ENCODE measurements at places on chromosomes 12 and 14. TPM values are rescaled to one million over a fixed set of nuclear protein-coding genes. Genes with fewer than 3 reads are reported as not detected.
A peak's percentile ranks its signal among the peaks of the same experiment; 100 is the strongest.

- no peak for DNase-seq
Measured at GRCh38 chr14:57962325-57963035, 96.6 kb upstream of the SLC35F4 start.

DNA sequence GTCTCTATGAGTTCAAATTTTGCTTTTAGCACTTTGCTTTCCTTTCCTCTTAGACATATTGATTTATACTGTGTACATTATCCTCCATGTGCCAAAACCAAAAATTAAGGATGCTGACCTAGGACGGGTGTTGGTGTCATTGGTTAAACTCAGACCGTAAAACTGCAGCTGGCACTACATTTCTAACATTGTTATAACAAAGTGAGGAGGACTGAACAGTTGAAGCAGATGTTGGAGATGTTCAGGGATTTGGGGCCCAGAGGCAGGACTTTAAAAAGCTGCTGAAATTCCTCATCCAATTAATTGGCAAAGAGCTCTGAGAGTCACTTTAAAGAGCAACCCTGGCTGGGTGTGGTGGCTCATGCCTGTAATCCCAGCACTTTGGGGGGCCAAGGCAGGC lies 72.4 kb downstream of the TMTC1 start:
- DNase-seq, result no peak

DNA sequence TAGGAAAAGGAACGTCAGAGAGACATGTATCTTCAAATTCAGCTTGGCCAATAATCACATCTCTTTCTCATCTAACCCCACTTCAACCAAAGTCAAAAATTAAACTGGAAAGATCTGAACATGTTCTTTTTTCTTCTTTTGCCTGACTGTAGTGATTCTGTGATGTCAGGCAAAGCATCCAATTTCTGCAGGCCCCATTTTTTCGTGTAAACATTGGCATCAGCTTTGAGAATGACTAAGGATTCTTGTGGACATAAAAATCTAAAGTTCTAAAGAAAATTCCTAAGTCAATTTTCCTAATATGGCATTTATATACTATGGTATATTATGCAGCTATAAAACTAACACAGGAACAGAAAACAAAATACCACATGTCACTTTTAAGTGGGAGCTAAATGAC lies 89.1 kb downstream of the STXBP6 start:
- DNase-seq, result no peak

GRCh38 chr12:131828671-131829355 lies 620 bp downstream of the MMP17 start:
- no peak for DNase-seq

DNA sequence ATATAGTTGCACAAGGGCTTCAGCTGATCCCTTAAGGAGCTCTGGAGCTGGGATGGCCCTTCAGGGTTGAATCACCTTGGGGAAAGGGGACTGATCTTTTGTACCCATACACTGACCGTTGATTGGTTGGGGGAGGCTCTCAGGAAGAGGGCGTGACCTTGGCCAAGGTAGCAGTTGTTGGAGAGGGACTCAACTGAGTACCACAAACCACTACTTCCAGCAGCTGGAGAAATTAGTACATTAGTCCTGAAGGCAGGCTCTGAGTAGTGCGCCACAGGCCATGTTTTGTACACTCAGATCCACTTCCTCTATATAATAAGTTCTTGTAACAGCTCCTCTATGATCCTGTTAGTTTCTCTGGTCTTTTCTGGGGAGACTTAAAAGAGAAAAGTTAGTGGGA lies 317.6 kb downstream of the CCDC91 start:
- DNase-seq, result no peak

GRCh38 chr14:100433428-100433814 lies 110.3 kb downstream of the SLC25A47 start:
- no peak for DNase-seq

DNA sequence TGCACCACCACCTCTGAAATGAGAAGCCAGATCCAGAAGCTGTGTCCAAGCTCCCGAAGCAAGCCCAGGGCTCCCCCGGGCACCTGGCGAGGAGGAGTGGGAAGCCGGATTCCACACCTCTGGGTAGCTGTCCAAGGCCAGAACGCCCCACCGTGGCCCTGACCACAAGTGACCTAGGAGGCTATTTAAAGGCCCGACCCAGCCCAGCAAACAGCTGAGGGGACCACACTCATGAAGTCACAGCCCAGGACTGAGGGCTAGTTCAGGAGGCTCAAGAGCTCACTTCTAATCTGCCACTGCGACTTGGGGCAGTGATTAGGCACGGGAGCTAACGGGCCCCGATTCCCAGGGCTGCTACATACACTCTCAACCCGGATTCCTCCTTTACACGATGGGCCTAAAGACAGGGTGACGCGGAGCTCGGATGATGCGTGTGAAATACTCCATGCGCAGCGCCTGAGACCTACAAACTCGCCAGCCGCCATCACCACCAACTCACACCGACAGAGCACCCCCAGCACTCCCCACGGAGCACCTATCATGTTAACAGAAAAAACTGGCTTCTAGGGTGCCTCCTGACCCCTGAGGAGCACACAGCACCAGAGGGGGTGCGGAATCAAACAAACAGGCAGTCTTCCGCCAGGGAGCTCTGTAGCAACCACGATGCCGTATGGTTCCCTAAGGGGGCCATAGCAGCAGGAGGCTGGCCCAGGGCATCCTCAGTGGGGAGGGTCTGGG lies 84.0 kb upstream of the GPR68 start:
- no peak for DNase-seq

DNA sequence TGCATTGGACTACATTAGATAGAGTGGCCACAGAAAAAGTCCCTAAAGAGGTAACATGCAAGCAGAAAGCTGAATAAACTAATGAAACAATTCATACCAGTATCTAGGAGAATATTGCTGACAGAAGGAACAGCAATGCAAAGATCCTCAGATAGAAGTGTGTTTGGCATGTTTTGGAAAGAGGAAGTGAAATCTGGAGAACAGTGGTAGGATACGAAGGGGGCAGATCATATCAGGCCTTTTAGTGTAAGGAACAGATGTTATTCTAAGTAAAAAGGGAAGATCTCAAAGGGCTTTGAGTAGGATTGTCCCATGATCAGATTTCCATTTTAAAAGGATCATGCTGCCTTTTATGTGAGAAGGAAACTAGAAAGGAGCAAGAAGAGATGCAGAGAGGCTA lies 342.9 kb downstream of the PAWR start:
- no peak for DNase-seq

- no peak for DNase-seq
Measured at GRCh38 chr14:50804181-50804721, 26.7 kb downstream of the NIN start.

GRCh38 chr12:72295101-72295500 lies 22.9 kb downstream of the TRHDE start:
- DNase-seq, result no peak

- no peak for DNase-seq
Measured at GRCh38 chr12:128798571-128799341, 25.0 kb downstream of the SLC15A4 start.

- no peak for DNase-seq
Measured at GRCh38 chr12:92866418-92866817, 62.7 kb downstream of the EEA1 start.

GRCh38 chr14:77033622-77034589 lies 5.4 kb upstream of the IRF2BPL start:
- DNase-seq, result peak; percentile 31

GRCh38 chr12:67039995-67040860 lies 228.9 kb upstream of the CAND1 start:
- no peak for DNase-seq

GRCh38 chr12:65466911-65467310 lies 188.4 kb downstream of the MSRB3 start:
- DNase-seq, result no peak

DNA sequence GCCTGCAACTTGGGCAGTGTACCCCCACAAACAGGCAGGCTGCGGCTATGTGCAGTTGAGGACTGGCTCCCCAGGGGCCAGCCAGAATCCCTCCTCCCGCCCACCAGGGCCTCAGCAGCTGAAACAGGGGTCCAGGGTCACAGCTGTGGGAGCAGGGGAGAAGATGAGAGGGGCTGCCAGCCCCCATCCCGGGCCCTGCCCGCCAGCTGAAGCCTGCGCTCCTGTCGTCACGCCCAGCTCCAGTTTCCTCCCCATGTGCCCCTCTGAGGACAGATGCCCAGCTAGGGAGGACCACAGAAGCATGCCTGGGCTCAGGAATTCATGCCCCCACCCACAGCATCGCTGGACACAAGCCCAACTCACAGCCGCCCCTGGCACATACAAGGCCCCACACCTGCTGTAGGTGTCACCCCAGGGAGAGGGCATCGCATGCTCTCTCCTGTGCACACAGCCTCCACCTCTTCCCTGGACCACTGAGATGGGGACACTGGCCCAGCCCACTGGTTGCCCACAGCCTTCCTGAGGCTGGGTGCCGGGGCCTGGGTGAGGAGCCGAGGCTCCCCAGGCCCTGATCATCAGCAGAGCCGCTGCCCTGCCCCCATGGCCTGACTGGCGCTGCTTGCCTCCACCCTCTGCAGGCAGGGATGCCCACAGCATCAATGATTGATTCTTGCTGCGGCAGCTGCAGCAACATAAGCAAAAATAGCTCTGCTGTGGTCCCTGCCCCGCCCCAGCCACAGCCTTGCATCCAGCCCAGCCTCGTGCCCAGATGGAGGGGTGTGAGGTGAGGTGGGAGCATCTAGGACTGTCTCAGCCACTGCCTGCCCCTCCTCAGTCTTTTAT lies 3.7 kb upstream of the CLBA1 start:
- no peak for DNase-seq

DNA sequence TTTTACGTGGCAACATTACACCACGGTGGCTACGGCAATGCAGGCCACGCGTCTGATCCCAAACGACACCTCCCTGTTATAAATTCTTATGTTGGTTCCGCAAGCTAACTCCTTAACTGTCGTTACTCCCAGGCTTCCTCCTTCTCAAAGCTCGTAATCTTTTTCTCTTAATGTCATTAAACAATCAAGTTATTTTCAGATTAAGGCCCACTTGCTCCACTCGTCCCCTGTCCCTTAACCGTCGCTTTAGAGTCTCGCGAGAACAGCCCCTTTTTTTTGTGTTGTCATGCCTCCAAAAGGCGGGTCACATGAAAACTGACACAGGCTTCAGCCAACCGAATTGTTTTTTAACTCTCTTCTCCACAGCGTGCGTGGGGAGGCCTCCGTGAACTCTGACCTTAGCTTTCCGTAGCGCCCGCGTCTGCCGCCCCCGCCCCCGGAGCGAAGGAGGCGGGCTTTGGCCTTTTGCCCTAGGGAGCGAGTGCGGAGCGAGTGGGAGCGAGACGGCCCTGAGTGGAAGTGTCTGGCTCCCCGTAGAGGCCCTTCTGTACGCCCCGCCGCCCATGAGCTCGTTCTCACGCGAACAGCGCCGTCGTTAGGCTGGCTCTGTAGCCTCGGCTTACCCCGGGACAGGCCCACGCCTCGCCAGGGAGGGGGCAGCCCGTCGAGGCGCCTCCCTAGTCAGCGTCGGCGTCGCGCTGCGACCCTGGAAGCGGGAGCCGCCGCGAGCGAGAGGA lies at the start of gene CAND1:
CAND1 (plus strand) TSS at position 463 of the 737 bp plus-strand sequence. CDS start 360 bp downstream, outside the sequence.
- peak; percentile 99 for DNase-seq

DNA sequence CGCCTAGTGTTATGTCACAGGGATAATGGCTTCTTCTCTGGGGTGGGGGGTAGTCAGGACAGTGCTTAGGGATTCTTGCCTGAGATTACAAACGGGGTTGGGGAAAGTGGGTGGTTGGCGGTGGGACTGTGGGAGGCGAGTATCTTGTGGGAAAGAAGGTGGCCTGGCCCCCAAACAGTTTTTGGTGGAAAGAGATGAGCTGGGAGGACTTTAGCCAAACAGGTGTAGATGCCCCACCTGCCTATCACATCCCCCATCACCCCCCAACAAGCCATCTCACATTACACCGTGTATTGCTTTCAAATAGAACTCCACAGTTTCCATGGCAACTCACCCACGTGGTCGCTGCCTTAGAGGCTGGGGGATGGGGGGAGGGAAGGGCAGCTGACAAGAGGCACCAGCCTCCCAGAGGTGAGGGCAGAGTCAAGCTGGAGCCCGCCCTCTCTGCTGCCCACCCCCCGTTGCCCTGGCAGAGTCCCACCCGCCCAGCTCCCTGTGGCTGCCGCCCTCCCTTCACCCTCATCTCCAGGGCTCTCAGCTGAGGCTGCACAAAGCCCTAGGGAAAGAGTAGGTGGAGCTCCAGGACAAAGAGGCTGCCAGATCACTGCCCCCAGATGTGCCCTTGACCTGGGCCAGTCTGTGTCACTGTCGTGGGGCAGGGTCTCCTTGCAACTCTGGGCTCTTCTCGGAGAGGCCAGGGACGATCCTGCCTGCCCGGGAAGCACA lies 98.3 kb downstream of the LRRC74A start:
- DNase-seq, result peak; percentile 67

DNA sequence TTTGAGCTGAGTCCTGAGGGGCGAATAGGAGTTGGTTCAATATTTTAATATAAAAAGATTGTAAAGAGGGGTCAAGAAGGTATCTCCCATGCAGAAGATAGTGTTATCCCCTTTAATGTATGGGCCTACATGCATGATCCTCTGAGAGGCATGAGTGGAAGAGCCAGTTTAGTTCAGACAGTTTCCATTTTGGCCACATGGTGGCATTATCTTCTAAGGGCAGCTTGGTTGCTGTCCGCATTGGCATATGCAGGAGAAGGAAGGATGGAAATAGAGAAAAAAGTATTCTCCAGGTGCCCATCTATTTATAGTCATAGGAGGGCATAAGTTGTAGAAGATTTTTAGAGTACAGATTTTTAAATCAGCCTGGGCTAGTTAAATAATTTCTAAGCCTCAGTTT lies 5.4 kb downstream of the SAMD4A start:
- no peak for DNase-seq

DNA sequence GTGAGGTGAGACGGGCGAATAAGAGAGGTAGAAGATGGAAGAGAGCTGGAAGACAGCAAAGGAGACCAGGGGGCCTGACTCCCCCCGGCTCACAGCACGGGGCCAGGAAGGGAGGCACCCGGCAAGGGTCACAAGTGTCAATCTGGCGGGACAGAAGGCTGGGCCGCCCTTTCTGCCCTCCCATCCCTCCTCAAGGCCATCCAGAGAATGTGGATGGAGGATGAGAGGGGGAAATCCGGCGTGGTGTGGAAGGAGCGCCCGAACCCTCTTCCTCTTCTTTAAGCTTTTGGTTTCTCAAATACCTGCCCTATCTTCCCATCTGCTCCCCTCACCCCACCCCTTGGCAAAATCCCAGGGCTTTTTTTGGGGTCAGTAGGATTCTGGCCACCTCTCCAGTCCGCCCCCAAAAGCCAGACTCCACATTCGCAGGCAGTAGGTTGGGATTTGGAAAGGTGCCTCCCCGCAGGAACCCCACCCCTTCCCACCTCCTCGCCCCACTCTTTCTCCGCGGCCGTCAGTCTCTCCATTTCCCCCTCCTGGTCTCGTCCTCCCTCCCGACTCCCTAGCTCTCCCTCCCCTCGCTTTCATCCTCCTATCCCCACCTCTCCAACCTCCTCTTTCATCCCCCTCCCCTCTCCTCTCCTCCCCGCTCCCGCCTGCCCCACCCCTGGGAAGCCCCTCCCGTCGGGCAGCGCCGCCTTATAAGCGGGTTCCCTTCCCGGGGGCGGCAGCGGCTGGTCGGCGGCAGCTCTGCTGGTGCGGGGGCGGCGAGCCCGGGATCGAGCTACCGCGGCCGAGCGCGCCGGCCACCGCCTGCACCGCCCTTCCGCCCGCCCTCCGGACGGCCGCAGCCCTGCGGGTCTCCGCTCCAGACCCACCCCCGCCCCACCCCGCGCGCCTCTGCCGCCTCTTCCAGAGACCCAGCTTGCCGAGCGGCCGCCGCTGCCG lies at the start of gene PTMS:
PTMS (plus strand) TSS at position 730 of the 948 bp plus-strand sequence. CDS start 343 bp downstream, outside the sequence.
- peak; percentile 82 for DNase-seq

The FAM222A gene
- total RNA-seq, result 2.5 TPM

The DNAJC22 gene
- total RNA-seq, result 0.78 TPM

The ZNF891 gene
- total RNA-seq, result 9.7 TPM

The LRRC10 gene
- total RNA-seq, result not detected

The SNAPC1 gene
- total RNA-seq, result 8.9 TPM

The SMAGP gene
- total RNA-seq, result 3.1 TPM

The IGFBP6 gene
- 6.2 TPM for total RNA-seq

The SLC2A14 gene
- total RNA-seq, result not detected

The LRTM2 gene
- 4.5 TPM for total RNA-seq

The MANSC4 gene
- total RNA-seq, result 0.47 TPM

The TAS2R10 gene
- 5.5 TPM for total RNA-seq
